Fibroblast of the aortic adventitia (primary cell): ENCODE measurements at places on chromosomes 2 and 18.

DNA sequence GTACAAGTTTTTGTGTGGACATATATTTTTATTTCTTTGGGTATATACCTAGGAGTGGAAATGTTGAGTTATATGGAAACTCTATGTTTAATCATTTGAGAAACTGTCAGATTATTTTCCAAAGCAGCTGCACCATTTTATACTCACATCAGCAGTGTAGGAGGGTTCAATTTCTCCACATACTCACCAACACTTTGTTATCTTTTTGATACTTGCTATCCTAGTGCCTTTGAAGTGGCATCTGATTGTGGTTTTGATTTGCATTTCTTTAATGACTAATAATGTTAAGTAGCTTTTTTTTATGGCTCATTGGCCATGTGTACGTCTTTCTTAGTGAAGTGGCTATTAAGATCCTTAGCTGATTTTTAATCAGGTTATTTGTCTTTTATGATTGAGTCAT lies 64.7 kb upstream of the SLC8A1 start:
- DNase-seq, result no peak

- DNase-seq, result no peak
Measured at GRCh38 chr2:105660489-105660888, 84.2 kb upstream of the NCK2 start.

- no peak for DNase-seq
Measured at GRCh38 chr2:235848055-235848454, 320.1 kb downstream of the GBX2 start.

- DNase-seq, result no peak
Measured at GRCh38 chr2:232432598-232433184, 23.3 kb upstream of the ALPI start.

DNA sequence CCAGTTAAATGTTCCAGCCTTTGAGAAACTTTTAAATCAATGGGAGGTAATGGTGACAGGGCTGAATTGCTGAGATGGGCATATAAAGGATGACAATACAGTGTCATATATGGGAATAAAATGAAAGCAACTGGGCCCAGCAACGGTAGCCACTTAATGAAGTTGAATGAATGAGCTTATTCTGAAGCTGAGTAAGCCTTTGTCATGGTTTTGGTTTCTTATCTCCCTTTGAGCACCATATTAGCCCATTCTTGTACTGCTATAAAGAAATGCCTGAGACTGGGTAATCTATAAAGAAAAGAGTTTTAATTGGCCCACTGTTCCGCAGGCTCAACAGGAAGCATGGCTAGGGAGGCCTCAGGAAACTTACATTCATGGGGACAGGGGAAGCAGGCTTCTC lies 3.5 kb upstream of the THUMPD2 start:
- DNase-seq, result no peak

DNA sequence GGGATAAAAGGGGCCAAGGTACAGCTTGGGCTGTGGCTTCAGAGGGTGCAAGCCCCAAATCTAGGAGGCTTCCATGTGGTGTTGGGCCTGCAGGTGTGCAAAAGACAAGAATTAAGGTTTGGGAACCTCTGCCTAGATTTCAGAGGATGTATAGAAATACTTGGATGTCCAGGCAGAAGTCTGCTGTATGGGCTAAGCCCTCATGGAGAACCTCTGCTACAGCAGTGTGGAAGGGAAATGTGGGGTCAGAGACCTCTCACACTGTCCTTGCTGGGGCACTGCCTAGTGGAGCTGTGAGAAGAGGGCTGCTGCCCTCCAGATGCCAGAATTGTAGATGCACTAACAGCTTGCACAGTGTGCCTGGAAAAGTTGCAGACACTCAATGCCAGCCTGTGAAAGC lies 880.6 kb upstream of the ID2 start:
- DNase-seq, result no peak

- DNase-seq, result peak; percentile 73
Measured at GRCh38 chr2:45285311-45285710, 276.1 kb upstream of the SIX2 start.

DNA sequence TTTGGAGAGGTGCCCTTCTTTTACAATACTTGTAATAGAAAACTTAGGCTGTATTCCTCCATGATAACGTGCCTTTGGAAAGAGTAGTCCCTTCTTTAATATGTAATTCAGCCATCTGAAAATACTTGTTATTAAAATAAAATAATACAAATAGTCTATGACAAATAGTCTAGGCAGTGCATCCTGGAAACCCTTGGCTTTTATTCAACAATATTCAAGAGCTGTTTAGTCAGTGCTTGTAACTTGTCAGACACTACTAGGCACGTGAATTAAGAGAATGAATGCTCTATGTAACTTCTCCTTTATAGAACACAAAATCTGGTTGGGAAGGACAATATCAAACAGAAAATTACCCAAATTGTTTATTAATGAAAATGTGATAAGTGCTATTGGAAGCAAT lies 388.2 kb downstream of the MTX2 start:
- DNase-seq, result no peak

- DNase-seq, result no peak
Measured at GRCh38 chr18:63284827-63285733, 34.5 kb downstream of the BCL2 start.

DNA sequence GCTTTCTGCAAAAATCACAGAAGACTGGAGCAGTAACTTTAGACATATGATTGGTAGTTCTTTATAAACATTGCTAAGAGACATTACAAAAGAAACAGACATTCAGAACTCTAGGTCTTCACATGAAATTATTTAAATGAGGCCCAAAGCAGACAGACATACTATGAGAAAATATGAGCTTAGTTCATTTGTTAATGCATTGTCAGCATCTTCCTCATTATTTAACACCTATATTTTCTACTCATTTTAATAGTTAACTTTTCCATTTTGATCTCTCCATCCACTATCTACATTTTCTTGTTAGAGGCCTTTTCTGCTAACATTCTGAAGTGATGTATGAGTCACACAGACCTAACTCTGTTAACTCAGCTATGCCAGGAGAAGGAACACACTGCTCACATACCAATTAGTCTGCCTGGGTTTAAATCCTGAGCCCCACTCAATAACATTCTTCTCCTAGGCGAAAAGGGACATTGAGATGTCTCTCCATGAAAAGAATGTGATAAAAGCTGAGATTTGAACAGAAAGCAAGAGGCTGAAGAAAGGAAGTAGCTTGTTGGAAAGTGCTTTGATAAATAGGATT lies 400.3 kb upstream of the PKDCC start:
- DNase-seq, result no peak

DNA sequence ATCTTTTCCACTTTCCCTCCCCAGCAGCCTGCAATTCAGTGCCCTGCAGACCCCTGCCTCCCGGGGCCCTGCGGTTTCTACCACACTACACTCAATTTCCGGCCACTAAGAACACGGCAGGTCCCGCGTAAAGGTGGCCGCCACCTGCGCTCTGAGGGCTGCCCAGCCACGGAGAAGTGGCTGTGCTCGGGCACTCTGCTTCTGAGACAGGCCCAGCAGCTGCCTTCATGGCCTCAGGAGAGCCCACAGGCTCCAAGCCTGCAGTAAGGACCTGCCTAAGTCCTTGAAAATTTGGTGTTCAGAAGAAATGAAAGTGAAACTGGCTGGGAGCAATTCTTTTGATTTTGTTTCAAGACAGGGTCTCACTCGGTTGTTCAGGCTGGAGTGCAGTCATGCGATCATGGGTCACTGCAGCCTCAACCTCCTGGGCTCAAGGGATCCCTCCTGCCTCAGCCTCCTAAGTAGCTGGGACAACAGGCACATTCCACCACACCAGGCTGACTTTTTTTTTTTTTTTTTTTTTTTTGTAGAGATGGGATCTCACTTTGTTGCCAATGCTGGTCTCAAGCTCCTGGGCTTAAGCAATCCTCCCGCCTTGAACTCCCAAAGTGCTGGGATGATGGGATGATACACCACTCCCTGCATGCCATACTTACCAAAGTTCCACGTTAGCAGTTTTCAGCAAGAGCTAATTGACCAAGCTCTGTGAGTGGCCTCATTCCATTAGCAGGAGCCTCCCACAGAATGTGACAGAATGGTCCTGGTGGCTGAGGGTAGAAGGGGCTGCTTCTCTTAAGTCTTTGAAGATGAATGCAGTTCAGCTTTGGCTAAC lies 14.6 kb upstream of the ALPP start:
- peak; percentile 37 for DNase-seq

GRCh38 chr18:55953326-55953725 lies 365.3 kb upstream of the TCF4 start:
- no peak for DNase-seq

GRCh38 chr2:161975062-161975812 lies 98.8 kb downstream of the DPP4 start:
- DNase-seq, result no peak

GRCh38 chr2:42007551-42007950 lies 40.3 kb upstream of the PKDCC start:
- no peak for DNase-seq

DNA sequence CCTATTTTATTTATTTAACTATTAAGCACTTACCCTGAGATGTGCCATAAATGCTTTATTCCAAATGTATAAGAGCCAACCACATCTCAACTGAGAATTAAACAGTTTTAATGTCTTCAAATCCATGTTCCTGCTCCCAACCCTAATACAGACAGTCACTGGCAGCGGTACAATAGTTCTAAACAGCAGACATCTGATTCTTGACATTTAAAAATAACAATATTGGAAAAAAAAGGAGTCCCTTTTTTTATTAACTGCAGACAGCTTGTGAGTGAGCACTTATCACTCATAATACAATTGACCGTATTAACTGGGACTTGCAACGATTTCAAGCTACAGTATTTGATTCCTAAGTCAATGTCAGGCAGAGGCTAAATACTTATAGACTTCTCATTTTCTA lies 424.6 kb downstream of the TGIF1 start:
- DNase-seq, result peak; percentile 10

GRCh38 chr2:56202381-56203121 lies 18.8 kb downstream of the CCDC85A start:
- no peak for DNase-seq
